ENCODE measurements at places on chromosomes 11 and 22.

GRCh38 chr11:62394825-62395538 lies 23.9 kb upstream of the SCGB1A1 start:
- no peak for DNase-seq

GRCh38 chr11:16956538-16957153 lies 57.6 kb downstream of the PLEKHA7 start:
- DNase-seq, result no peak

DNA sequence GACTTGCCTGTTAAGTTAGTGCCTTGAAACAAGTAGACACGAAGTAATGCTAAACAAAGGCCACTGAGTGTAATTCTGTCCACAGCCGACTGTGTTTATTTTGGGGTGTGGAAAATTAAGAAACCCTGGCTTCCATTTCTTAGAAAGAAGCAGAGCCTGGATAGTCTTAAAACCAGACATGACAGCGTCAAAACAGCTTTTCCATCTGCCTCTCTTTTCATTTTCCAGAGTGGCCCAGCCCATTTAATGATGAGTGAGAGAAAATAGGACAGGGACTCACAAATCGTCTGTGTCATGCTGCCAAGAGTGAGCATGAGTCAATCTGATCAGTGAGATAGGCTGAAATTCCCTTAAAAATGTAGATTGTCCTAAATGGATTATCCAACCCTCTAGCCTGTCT lies 485.9 kb downstream of the JRKL start:
- no peak for DNase-seq

GRCh38 chr22:36435516-36436415 lies 45.7 kb downstream of the TXN2 start:
- DNase-seq, result peak; percentile 49

GRCh38 chr11:33533386-33534052 lies 167.1 kb downstream of the C11orf91 start:
- no peak for DNase-seq

Data from GM12892 (cell line).